ENCODE measurements at places on chromosomes 3 and 15.

GRCh38 chr3:142890592-142890991, 1.7 kb upstream of the PCOLCE2 start:
- no peak overlapping the region for H3K27ac ChIP-seq
- DNase-seq = no peak
- no peaks in the 10 kb centered on the region for H3K4me1 ChIP-seq
- no peaks in the 10 kb centered on the region for H3K36me3 ChIP-seq
- H3K27me3 ChIP-seq = peaks cover 30% of the 10 kb centered on the region

GRCh38 chr3:29322586-29322985, 41.7 kb downstream of the RBMS3 start:
- DNase-seq = no peak
- H3K4me3 ChIP-seq = no peak overlapping the region
- no peaks in the 10 kb centered on the region for H3K27me3 ChIP-seq
- H3K36me3 ChIP-seq = no peaks in the 10 kb centered on the region

DNA sequence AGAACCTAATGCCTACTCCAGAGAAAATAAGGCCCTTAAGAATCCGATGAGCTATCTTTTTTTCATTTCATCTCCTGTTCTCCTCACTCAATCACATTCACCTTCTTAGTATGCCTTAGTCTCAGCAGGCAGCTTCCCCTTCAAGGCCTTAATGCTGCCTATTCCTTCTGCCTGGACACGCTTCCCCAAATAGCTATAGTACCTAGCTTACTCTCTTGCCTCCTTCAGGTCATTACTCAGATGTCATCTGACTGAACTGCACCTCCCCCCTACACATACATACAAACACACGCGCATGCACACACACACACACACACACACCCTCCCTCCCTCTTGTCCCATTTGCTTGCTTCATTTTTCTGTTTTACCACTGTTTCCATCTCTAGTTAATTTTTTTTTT, 191.5 kb upstream of the MLF1 start:
- no peaks in the 10 kb centered on the region for H3K36me3 ChIP-seq
- H3K4me3 ChIP-seq = no peak overlapping the region
- no peak overlapping the region for H3K27ac ChIP-seq
- DNase-seq = no peak

GRCh38 chr3:16913264-16913580, 28.5 kb downstream of the PLCL2 start:
- no peak for DNase-seq
- peaks cover 5% of the 10 kb centered on the region for H3K4me1 ChIP-seq
- H3K36me3 ChIP-seq = no peaks in the 10 kb centered on the region
- H3K27me3 ChIP-seq = no peaks in the 10 kb centered on the region

GRCh38 chr3:46721009-46721408, 3.3 kb upstream of the PRSS50 start:
- H3K27me3 ChIP-seq = no peaks in the 10 kb centered on the region
- no peak overlapping the region for H3K27ac ChIP-seq
- DNase-seq = no peak
- H3K4me1 ChIP-seq = peaks cover 3% of the 10 kb centered on the region
- H3K4me3 ChIP-seq = no peak overlapping the region

DNA sequence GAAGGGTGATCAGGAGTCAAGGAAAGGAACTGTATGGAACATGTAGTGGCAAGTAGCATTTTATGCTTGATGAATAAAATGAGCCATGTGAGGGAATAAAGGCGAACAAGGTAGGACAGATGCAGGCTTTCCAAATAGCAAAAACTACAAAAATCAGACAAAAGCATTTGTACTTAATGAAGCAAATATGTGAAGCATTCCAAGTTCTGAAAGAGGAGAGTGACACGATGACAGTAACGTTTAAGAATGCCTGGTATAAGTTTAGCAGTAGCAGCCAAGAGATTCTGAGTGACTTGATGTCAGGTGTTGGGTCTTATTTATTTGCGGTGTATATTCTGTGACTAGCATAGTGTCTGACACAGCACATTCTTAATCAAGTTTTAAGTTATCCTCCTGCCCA, 408.2 kb upstream of the RASGRP1 start:
- no peak overlapping the region for H3K27ac ChIP-seq
- DNase-seq = no peak
- H3K4me3 ChIP-seq = no peak overlapping the region
- H3K4me1 ChIP-seq = no peaks in the 10 kb centered on the region
- H3K36me3 ChIP-seq = 0 out of 2 replicates have a peak, but pooled peaks cover 3% of the 10 kb centered on the region

- H3K4me3 ChIP-seq = no peak overlapping the region
- no peaks in the 10 kb centered on the region for H3K27me3 ChIP-seq
- DNase-seq = peak; percentile 23
- peaks cover 3% of the 10 kb centered on the region for H3K4me1 ChIP-seq
Measured at GRCh38 chr15:99264125-99264524, 12.8 kb downstream of the LRRC28 start.

- no peaks in the 10 kb centered on the region for H3K27me3 ChIP-seq
- no peak overlapping the region for H3K4me3 ChIP-seq
- no peaks in the 10 kb centered on the region for H3K36me3 ChIP-seq
- no peak overlapping the region for H3K27ac ChIP-seq
Measured at GRCh38 chr3:31025541-31025940, 131.1 kb upstream of the GADL1 start.

DNA sequence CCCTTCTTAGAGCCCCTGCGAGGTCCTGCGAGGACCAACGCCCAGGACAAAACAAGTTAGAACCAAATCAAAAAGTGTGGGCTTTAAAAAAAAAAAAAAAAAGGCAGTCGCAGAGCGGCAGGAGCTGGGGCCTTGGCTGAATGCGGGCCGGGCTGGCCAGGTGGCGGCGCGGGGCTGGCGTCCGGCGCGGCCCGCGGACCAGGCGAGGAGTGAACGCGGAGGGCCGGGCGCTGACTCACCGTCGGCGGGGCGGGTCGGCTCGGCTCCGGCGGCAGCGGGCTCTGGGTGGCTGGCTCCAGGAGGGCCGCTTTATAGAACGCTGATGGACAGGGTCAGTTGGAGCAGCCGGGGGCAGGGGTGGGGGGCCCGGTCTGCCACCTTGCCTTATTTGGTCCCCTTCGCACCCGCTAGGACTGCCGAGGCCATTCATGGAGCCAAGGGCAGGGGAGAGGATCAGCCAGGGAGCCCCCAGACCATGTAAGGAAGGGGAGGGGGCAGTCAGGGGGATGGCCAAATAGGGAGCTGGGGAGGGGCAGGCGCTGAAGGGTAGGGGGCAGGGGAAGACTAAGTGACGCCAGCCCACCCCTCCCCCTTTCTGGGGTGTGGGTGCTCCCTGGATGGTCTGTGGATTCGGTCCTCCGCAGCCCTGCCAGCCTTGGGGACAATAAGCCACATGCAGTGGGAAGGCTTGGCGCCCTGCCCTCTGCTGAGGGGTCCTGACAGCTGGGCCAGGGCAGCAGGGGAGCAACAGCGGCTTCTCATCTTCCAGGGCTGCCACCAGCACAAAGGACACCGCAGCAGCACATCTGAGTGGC, at the start of gene ACTC1:
Gene ACTC1, minus strand, starts transcription at position 283 of the 815 bp plus-strand sequence. CDS start 741 bp downstream, outside the sequence.
- no peaks in the 10 kb centered on the region for H3K4me1 ChIP-seq
- peak; percentile 83 for DNase-seq
- H3K36me3 ChIP-seq = peaks cover 5% of the 10 kb centered on the region

DNA sequence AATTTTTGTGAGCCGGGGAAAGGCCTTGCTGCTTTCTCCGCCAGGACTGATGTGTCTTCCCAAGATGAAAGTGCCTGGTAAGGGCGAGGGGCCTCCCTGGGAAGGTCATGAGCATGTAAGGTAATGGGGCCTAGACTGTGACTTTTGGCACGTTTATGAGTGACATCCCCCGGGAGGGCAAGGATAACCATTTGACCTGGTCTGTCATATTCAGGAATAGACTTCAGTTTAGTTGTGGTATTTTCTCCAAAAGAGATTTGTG, 631 bp upstream of the CNBP start:
- no peaks in the 10 kb centered on the region for H3K27me3 ChIP-seq
- peak overlapping the region; percentile 64 for H3K4me3 ChIP-seq
- peaks cover 20% of the 10 kb centered on the region for H3K4me1 ChIP-seq
- DNase-seq = peak; percentile 34
- peak overlapping the region; percentile 87 for H3K27ac ChIP-seq

- H3K4me3 ChIP-seq = no peak overlapping the region
- no peak overlapping the region for H3K27ac ChIP-seq
- H3K36me3 ChIP-seq = no peaks in the 10 kb centered on the region
- H3K4me1 ChIP-seq = no peaks in the 10 kb centered on the region
Measured at GRCh38 chr3:160196511-160197104, 28.6 kb upstream of the C3orf80 start.

- DNase-seq = peak; percentile 92
- no peak overlapping the region for H3K4me3 ChIP-seq
- no peaks in the 10 kb centered on the region for H3K36me3 ChIP-seq
Measured at GRCh38 chr15:36501063-36501678, 78.3 kb upstream of the CDIN1 start.

DNA sequence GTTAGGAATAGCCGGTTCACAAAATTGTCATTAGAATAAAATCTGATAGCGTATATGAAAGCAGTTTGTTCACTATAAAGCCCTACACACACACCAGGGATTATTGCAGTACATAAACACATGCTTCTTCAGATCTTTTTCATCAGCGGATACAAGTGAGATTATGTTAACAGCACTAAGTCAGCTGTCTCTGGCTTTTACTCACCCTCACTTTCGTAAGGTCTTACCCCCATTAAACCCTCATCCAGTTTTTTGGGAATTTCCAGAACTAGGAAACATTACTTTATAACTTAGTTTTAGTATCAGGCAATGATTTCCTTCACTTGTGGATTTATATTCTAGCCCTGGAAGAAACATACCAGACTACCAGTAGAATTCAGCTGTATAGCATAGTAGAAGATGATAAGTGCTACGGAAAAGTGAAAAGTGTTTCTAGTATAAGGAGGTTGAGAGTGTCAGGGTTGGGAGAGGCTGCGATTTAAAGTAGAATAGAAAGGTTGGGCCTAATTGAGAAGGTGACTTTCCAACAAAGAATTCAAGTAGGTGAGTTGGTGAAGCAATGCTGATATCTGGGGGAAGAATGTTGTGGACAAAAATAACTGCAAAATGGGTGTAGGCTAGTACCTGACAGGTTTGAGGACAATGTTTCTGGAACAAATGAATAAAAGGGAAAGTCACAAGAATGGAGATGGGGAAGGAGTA, 22.7 kb downstream of the TMEM207 start:
- H3K4me1 ChIP-seq = no peaks in the 10 kb centered on the region
- no peak overlapping the region for H3K4me3 ChIP-seq
- DNase-seq = no peak
- no peak overlapping the region for H3K27ac ChIP-seq
- H3K27me3 ChIP-seq = no peaks in the 10 kb centered on the region

- peak overlapping the region; percentile 22 for H3K4me3 ChIP-seq
- no peaks in the 10 kb centered on the region for H3K27me3 ChIP-seq
- H3K4me1 ChIP-seq = peaks cover 89% of the 10 kb centered on the region
- H3K27ac ChIP-seq = peak overlapping the region; percentile 56
- no peak for DNase-seq
Measured at GRCh38 chr3:71048948-71049347, 534.6 kb downstream of the FOXP1 start.

DNA sequence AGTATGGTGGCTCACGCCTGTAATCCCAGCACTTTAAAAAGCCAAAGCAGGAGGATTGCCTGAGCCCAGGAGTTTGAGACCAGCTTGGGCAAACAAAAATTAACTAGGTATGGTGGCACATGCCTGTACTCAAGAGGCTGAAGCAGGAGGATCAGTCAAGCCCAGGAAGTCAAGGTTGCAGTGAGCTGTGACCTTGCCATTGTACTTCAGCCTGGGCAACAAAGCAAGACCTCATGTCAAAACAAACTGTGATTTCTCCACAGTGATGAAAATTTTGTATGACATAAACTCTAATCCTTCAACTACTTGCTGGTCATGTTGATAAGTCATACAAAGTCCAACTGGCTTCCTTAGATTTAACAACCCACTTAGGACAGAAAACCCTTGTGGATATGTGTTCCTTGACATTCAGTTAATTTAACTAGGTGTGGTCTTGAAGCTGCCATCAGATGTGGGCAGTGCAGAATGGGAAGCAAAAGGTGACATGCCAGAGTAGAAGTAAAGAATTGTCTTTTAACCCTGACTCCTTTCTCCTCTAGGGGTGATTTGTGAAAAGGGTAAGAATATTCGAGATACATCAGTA, 263.3 kb downstream of the PTPRG start:
- peaks cover 21% of the 10 kb centered on the region for H3K4me1 ChIP-seq
- no peak overlapping the region for H3K27ac ChIP-seq
- H3K27me3 ChIP-seq = no peaks in the 10 kb centered on the region
- H3K4me3 ChIP-seq = no peak overlapping the region
- no peak for DNase-seq

GRCh38 chr15:78162038-78162437, 12.9 kb downstream of the IDH3A start:
- H3K4me3 ChIP-seq = no peak overlapping the region
- H3K36me3 ChIP-seq = peaks cover 15% of the 10 kb centered on the region
- H3K27ac ChIP-seq = no peak overlapping the region
- DNase-seq = no peak
- H3K4me1 ChIP-seq = peaks cover 4% of the 10 kb centered on the region

GRCh38 chr3:191775451-191776233, 314.7 kb downstream of the PYDC2 start:
- H3K4me3 ChIP-seq = no peak overlapping the region
- no peaks in the 10 kb centered on the region for H3K4me1 ChIP-seq
- H3K27me3 ChIP-seq = no peaks in the 10 kb centered on the region
- H3K27ac ChIP-seq = no peak overlapping the region

GRCh38 chr3:270688-271087, 74.1 kb downstream of the CHL1 start:
- no peak overlapping the region for H3K4me3 ChIP-seq
- no peaks in the 10 kb centered on the region for H3K36me3 ChIP-seq
- no peaks in the 10 kb centered on the region for H3K4me1 ChIP-seq
- H3K27me3 ChIP-seq = no peaks in the 10 kb centered on the region
- H3K27ac ChIP-seq = no peak overlapping the region

GRCh38 chr3:72036899-72037298, 252.0 kb upstream of the PROK2 start:
- H3K36me3 ChIP-seq = no peaks in the 10 kb centered on the region
- H3K4me1 ChIP-seq = peaks cover 16% of the 10 kb centered on the region
- no peaks in the 10 kb centered on the region for H3K27me3 ChIP-seq
- DNase-seq = no peak
- H3K4me3 ChIP-seq = no peak overlapping the region
- H3K27ac ChIP-seq = no peak overlapping the region

Data from GM23338 (cell line).